ENCODE measurements at places on chromosomes 4 and X.

DNA sequence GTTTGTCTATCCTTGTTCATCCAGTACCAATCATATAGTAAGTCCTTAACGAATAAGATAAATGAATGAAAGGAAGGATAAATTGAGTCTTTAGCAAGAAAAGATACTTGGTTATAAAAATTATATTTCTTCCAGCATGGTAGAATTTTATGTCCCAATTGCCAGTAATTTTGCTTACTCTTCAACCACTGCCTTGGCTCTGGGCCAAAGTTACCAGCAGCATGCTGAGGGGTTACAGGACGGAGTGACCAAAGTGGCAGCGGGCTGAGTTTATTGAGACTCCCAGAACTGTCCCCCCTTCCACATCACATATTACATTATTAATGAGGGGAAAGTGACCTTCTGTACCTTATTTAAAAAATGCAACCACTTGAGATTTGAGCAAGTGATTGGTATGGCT lies 121.7 kb downstream of the RASGEF1B start:
- no peak for DNase-seq

- DNase-seq: no peak
These were observed 352.9 kb downstream of the RAPGEF2 start for GRCh38 chr4:159455675-159456237.

GRCh38 chr4:187364851-187365250 lies 630.7 kb upstream of the ZFP42 start:
- DNase-seq: no peak

GRCh38 chrX:11197671-11198070 lies 86.5 kb downstream of the HCCS start:
- no peak for DNase-seq

DNA sequence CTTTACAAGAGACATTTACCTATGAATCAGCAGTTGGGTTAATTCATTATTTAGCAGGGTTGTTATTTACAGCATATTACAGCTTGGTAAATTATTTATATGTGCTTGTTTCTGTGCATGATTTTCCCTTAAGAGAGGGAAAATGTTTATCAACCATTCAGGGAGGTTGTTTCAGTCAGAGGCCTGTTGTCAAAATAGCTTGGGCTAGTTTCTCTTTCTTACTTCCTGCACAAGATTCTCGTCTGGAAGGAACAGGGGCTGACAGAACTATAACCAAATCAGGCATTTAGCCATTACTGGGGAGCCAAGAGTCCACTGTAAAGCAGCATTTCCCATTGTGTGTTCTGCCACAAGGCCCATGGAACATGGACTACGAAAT lies 135.8 kb downstream of the HS6ST2 start:
- no peak for DNase-seq

- DNase-seq: no peak
These were observed 645.5 kb downstream of the ANKRD50 start for GRCh38 chr4:124067046-124067445.

DNA sequence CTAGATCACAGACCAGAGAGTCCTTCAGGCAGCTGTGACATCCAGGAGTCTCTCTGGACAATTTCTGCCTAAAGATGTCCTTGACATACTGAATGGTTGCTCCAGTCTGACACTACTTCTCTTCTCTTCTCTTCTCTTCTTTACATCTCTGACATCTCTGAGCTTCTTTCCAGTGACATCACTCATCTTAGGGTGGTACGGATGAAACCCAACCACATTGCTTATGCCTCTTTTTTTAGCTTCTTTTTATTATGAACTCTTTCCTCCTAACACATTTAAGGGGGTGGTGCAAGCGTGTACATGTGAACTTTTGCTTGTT lies 39.4 kb upstream of the IRF2 start:
- DNase-seq: no peak

DNA sequence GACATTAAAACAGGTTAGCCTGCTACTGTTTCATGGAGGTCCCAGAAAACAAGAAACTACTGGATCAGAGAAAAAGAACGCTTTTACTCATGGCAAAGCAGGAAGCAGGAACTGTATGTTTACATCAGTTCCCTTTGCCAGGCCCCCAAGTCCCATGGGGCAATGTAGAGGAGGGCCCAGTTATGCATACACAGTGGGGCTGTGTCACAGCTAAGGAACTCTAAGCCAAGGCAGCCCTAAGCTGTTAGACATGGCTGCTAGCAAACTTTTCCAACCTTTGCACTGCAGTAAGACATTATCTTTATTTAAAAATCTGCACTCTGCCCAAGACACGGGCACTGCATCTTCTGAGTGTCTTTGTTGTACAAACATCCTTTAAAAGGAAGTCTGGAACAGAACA lies 975.8 kb downstream of the C4orf33 start:
- no peak for DNase-seq

GRCh38 chr4:185504098-185505047 lies 30.9 kb downstream of the PDLIM3 start:
- no peak for DNase-seq

All from CD4-positive, alpha-beta T cell treated with Interferon alpha-2 for 1 hour (primary cell).